ENCODE measurements at places on chromosomes 6 and 20.

DNA sequence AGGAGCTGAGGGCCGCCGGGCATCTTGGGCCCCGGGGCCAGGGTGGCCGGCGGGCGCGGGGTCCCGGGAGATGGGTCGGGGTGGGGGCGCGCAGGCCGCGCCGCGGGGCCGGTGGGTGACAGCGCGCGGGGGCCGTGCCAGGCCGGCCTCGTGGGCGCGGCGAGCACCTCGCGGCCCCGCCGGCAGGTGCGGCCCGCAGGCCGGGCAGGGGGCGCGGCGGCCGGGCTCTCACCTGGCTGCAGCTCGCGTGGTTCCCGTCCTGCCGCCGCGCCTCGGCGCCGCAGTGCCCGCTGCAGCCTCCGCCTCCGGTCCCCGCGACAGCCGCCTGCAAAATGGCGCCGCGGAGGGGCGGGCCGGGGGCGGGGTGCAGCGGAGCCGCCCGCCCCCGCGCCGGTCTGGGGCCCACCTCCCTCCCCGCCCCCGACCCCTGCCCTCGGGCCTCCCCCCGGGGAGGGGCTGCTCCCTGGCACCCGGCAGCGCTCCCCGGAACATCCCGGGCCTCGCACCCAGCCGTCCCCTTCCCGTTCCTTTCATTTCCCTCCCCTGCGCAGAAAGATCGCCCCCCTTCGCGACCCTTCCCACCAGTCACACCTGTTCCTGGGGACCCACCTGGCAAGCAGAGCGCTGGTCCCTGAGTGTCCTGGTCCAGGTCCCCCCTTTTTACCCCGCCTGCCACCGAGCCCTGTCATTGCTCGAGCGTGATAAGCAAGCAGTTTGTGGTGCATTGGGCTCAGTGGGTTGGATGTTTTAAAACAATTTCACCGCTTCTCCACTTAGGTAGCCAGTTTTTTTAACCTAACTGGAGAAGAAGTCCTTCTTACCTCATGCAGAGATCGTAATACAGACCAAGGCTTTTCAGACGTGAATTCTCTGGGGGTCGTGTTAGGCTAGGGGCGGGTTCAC, at the start of gene SLC23A2:
Gene SLC23A2 (minus strand): TSS at position 337 of the 903 bp plus-strand sequence. CDS start 68,948 bp downstream, outside the sequence.
- peak; percentile 11 for DNase-seq

DNA sequence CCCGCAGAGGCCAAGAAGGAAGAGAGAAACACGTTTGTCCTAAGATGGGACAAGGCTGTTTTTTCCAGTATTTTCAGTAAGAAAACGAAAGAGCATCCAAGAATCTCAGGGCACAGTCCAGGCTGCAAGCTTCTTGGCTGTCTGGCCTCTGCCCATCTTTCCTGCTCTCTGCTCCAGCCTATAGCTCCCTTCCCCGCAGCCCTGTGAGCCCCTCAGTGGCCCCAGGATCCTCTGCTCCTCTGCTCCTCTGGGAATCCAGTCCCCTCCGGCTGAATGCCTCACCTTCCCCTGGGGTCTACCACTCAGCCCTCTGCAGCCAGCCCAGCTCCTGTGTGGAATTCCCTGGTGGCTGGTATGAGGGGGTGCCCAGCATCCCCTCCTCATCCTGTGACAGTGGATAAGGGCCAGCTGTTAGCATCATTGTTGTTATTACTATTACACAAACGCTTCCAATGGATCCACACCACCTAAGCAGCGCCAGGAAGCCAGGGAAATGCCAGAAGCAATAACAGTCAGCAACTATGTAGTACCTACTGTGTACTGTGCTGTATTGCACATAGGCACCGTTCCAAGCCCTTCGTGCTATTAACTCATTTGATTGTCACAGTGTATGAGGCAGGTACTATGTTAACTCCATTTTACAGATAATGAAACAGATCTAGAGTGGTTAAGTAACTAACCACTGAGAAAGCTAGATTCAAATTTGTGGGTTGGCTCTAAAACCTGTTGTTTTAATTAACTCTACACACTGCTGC, 60.3 kb upstream of the PTPN1 start:
- DNase-seq: no peak

- no peak for DNase-seq
These were observed 504.0 kb upstream of the ARID1B start for GRCh38 chr6:156273065-156273711.

DNA sequence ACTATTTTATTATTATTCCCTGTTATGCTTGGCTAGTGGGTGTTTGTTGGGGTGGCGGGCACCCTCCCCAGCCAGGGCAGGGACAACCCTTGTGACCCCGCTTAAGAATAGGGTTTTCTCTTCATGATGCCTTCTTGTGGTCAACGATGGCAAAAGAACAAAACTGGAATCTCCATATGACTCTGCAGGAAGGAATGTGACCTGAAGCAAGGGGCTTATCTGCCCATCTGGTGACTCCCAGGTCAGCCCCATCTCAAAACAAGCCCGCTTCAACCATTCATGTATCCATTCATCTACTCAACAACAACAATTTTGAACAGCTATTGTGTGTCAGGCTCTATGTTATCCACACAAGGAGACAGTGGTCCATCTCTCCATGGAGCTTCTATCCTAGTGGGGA, 30.9 kb upstream of the TGM6 start:
- DNase-seq: no peak

DNA sequence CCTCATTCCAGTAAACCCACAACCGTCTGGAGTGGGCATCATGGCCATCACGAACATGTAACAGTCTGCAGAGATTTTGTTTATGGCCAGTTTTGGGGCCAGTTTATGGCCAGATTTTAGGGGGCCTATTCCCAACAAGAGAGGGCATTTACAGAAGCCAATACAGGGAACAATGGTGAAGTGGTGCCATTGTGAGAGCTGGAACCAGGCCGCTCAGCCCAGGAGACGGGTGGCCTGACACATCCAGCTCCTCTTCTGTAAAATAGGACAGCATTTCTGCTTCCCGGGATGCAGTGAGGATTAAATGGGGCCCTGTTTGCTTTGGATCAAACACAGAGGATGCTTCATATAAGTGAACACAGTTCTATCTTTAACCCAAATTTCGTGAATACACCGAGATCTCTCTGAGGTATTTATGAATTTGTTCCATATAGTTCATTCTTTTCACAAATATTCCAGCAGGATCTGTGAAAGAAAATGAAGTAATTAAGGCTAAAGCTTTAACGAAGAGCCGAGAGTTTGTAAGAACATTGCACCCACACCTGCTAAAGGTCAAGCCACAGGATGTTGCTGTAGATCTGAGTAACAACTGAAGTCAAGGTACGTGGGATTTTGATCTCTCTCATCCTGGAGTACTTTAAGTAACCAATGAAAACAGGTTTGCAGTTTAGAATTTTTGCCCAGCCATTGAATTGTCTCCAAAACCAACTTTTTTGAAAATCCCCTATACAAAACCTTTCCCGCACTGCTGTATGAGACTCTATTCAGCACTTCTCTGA, 14.5 kb upstream of the SIRPG start:
- no peak for DNase-seq

DNA sequence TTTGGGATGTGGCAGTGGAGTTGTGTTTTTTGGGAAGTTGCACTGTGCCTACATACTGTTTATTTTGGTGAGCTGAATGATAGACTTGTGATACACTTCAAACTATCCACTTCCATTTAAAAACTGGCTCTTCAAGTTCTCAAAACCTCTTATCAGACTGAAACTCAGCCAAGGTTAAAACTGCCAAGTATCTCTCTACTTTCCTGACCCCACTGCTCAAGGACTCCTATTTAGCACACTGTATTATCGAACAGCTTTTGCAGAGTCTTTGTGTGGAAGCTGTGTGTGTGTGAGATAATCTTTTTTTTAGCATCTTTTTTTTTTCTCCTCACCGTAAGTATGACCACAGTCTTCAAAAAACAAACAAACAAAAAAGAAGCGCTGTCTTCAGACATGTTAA, 21.1 kb downstream of the STX11 start:
- DNase-seq: no peak

DNA sequence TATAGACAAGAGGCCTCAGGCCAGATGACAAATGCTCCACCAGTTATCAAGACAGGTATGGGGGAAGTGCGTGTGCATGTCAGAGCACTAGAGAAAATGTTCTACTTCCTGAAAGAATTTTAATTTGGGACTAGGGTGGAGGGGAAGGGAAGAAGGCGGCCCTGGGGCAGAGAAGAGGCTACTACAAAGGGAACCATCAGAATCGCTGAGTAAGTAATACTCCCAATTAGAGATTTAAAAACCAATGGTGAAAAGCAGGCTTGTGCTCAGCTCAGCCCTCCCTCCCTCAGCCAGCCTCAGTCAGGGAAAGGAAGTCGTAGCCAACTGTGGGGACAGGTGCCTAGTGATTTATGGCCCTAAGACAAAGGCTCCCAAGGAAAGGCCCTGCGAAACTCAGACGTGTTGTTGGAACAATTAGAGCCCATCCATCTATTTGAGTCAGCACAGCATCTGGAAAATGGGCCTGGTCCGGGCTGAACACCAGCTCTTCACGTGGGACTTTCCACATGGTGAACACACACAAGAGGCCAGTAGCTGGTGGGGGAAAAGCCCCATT, 15.0 kb upstream of the MAFB start:
- DNase-seq: no peak

GRCh38 chr6:107574856-107575255, 84.9 kb downstream of the SOBP start:
- DNase-seq: no peak

DNA sequence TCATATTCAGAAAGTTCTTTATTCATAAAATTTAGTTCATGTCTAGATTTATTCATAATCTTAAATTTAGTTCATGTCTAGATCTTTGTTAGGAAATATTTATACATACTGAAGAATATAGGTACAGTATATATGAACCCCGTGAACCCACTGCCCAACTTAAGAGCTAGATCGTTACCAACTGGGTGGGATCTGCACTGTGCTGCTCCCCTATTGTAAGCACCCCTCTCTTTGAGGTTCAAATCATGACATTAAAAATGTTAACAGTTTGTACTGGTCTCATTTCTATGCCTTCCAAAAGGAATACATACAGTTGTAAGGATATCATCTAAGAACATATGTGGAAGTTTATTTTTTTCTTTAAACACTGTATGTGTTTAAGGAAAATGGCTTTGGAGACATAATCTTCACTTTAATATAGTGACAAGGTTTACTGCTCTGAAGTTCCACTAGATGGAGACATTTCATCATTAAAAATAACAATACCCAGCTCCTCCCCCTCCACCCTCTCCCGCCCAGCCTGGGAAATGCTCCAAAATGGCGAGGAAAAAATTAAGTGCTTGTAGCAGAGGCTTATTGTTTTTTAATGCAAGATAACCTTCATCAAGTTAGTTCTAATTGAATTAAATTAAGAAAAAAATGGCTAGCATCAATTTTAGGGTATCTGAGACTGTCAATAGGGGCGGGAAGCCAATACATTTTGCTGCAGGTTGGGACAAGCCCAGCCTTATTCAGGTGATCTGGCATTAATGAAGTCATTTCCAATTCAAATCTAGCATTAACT, 104.1 kb upstream of the TRAF3IP2 start:
- DNase-seq: peak; percentile 22

- no peak for DNase-seq
These were observed 64.0 kb downstream of the BCKDHB start for GRCh38 chr6:80170433-80170832.

GRCh38 chr6:144340541-144341371, 55.6 kb downstream of the UTRN start:
- DNase-seq: no peak

DNA sequence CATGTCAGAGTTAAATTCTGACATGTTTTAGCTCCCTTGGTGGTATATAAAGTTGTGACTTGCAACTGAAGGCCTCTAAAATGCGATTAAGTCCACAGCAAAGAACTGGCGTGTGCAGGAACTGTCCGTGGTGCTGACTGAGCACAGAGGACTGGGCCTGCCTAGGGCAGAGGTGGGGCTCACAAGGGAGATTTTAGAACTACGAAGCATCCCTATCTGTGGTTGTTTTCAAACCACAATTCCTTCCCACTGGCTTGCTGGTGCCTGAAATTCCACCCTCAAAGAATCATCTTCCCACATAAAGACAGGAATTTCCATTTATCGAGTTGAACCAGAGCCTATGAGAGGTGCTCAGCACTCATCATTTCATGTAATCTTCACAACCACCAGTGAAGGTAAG, 30.1 kb downstream of the RIMS4 start:
- DNase-seq: no peak

All from stimulated activated CD8-positive, alpha-beta memory T cell treated with anti-CD3 and anti-CD28 coated beads, Interleukin-15, amount 100 ng/mL, for 1 hour (primary cell).